ENCODE measurements at places on chromosomes 7 and 10. TPM values are rescaled to one million over a fixed set of nuclear protein-coding genes. Genes with fewer than 3 reads are reported as not detected.

DNA sequence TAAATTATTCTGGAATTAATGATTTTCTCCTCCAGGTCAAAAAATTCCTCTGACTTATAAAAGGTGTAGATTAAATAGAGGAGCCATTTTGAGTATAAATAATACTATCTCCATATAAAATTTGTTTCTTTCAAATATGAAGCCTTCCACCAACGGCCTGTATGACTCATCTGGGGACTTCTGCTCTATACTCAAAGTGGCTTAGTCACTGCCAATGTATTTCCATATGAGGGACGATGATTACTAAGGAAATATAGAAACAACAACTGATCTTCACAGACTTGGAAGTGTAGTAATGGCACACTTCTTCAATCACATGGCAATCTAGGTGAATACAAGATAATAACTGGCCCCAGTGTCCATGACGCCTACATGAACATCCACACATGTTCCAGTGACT, 335.6 kb upstream of the HGF start:
- no peaks in the 10 kb centered on the region for H3K27me3 ChIP-seq
- no peak overlapping the region for H3K4me3 ChIP-seq
- H3K27ac ChIP-seq = no peak overlapping the region
- no peaks in the 10 kb centered on the region for H3K4me1 ChIP-seq
- H3K36me3 ChIP-seq = no peaks in the 10 kb centered on the region

DNA sequence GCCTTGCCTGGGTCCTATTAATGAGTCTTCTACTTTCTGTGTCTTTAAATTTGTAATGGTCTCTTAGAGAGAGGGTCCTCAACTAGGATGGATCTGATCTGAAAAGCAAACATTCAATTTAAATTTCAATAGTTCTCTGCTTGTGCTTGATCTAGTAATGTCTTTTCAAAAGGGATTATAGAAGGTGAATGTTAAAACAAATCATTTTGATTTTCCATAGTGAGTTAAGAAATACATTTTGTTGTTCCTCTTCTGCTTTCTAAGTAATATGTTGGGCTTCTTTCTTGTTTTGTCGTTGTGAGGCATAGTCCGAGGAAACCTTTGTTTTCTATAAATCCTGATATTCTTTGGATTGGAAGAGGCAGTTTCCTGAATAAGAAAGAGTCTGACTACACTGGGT, 18.8 kb downstream of the NRF1 start:
- H3K4me1 ChIP-seq = peaks cover 26% of the 10 kb centered on the region
- no peak for DNase-seq
- H3K36me3 ChIP-seq = no peaks in the 10 kb centered on the region
- H3K27ac ChIP-seq = peak overlapping the region; percentile 32
- H3K4me3 ChIP-seq = no peak overlapping the region

DNA sequence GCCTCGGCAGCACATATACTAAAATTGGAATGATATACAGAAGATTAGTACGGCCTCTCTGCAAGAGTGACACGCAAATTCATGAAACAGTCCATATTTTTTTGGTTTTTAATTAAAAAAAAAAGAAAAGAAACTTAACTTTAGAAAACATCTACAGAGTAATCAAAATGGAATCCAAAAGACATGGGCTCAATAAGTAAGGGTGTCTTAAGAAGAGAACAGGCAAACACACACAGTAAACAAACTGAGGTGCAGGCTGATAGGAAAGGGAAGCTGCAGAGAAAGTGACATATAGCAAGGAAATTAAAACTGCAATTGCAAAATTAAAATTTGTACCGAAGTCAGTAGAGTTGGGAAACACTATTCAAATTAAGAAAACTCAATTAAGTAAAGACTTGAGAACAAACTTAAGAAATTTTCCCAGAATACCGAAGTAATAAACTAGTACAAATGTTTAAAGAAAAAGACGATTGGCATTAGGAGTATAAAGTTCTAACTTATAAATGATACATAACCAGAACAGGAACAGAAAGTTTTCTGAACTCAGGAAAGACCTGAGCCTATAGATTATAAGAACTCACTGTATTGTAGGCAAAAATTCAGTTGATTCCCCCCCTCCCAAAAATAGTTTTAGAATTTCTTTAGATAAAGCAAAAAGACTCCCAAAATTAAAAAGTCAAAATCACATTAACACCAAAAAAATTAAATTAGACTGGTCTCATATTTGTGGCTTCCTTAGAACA, 16.3 kb downstream of the MTPN start:
- no peak overlapping the region for H3K4me3 ChIP-seq
- H3K27me3 ChIP-seq = no peaks in the 10 kb centered on the region
- peak overlapping the region; percentile 69 for H3K27ac ChIP-seq

- no peaks in the 10 kb centered on the region for H3K27me3 ChIP-seq
- H3K36me3 ChIP-seq = no peaks in the 10 kb centered on the region
- peak overlapping the region; percentile 63 for H3K27ac ChIP-seq
- no peak for DNase-seq
Observed at GRCh38 chr10:32004161-32004591, 52.0 kb downstream of the KIF5B start.

DNA sequence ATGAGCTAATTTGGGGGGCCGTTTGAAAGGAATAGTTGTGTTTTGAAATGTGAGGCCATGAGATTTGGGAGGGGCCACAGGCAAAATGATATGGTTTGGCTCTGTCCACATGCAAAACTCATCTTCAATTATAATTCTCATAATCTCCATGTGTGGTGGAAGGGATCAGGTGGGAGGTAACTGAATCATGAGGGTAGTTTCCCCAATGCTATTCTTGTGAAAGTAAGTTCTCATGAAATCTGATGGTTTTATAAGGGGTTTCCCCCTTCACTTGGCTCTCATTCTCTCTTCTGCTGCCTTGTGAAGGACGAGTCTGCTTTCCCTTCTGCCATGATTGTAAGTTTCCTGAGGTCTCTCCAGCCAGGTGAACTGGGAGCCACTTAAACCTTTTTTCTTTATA, 490.8 kb upstream of the GRM3 start:
- H3K27me3 ChIP-seq = no peaks in the 10 kb centered on the region
- no peak for DNase-seq
- H3K4me1 ChIP-seq = no peaks in the 10 kb centered on the region
- H3K27ac ChIP-seq = no peak overlapping the region
- H3K36me3 ChIP-seq = no peaks in the 10 kb centered on the region
- H3K4me3 ChIP-seq = no peak overlapping the region

Gene HTR5A
- total RNA-seq = not detected

GRCh38 chr10:133262696-133263095, 14.0 kb downstream of the ADAM8 start:
- peaks cover 51% of the 10 kb centered on the region for H3K4me1 ChIP-seq
- peak overlapping the region; percentile 77 for H3K4me3 ChIP-seq
- no peaks in the 10 kb centered on the region for H3K27me3 ChIP-seq
- no peak for DNase-seq
- H3K27ac ChIP-seq = peak overlapping the region; percentile 90
- H3K36me3 ChIP-seq = no peaks in the 10 kb centered on the region
